ENCODE measurements at places on chromosomes 1 and 21.

DNA sequence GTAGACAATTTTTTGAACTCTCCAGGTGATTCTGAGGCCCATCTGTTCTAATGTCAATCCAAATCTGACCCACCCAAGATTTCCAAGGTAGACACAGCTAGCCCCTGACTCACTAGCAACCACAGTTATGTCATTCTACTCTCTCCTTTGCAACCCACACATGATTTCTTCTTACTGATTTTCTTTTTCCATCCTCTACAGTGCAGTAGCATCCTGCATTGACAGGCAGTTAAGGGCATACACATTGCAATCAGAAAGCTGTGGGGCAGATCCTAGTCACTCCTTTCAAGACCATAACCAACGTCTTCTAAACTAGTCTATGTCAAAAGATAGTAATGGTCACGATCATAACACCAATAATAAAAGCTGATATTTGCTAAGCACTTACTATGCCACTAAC, 54.2 kb downstream of the JAK1 start:
- DNase-seq: no peak

- no peak for DNase-seq
Observed at GRCh38 chr1:22245100-22245650, 102.3 kb upstream of the WNT4 start.

DNA sequence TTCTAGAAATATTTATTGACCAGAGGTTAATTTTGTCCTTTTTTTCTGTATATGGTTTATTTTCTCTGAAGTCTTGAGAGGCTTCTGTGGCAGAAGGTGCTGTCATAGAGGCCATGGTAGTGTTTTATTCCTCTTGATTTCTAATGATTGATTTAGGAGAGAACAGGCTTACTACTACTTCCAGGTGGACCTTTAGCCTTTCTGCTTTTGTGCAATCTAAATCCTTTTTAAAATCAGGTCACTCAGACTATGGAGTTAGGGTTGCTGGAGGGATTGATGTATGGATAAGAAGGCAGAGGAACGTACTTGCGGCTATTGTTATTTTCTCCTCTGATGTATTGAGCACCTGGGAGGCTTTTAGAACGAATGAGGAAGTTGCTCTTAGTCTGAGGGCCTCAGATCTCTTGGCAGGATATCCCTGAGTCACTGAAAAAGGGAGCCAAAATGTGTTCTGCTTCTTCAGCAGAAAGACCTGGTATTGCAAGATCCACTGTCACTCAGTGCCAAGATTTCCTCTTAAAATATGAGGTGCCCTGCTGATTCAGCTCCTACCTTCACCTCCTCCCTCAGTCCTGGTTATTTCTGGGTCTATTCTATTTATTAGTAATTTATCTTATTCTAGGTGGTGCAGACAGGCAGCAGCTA, 277.4 kb downstream of the ZNF648 start:
- no peak for DNase-seq

GRCh38 chr1:112518186-112518585, 9.4 kb downstream of the WNT2B start:
- no peak for DNase-seq

- no peak for DNase-seq
Observed at GRCh38 chr1:5906966-5907365, 85.3 kb downstream of the NPHP4 start.

DNA sequence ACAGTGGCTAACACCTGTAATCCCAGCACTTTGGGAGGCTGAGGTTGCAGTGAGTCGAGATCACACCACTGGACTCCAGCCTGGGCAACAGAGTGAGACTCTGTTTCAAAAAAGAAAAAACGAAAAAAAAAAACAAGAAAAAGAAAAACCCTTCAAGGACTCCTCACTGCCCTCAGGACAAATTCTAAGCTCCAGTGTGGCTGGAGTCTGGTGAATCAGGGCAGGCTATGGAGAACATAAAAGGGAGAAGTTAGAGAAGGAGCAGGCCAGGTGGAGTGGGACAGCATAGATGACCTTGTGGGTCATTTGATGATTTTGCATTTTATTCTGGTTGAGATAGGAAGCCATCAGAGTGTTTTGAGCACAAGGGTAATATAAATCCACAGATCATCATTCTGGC, 12.5 kb upstream of the UAP1 start:
- DNase-seq: no peak

GRCh38 chr1:243546457-243546856, 290.6 kb downstream of the SDCCAG8 start:
- DNase-seq: no peak

DNA sequence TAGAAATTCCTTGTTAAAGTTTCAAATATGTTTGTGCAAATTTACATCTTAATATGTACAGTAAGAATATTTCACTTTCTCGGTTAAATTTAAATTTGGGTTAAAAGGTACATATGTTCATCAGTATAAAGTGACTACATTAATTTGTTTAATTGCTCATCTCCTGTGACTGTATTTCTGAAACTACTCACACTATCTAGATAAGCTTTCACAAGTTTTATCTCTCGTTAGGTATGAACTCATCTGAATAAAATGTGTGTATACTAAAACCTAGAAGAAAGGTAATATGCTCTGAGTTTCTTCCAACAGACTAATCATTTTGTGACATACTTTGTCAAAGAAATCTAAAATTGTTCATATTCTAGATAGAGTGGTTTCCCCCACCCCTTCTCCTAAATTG, 150.7 kb downstream of the PATJ start:
- DNase-seq: no peak
